Upper lobe of right lung (tissue), 1 donor: ENCODE measurements at places on chromosomes 6 and 20.

- DNase-seq: no peak
These were observed 50.9 kb upstream of the CCDC28A start for GRCh38 chr6:138722425-138723371.

GRCh38 chr20:24608926-24609667 is 139.7 kb downstream of the SYNDIG1 start:
- DNase-seq: no peak

- no peak for DNase-seq
These were observed 204.7 kb upstream of the EXOC2 start for GRCh38 chr6:897528-898207.

GRCh38 chr20:62192635-62193034 is 9.8 kb downstream of the MTG2 start:
- no peak for DNase-seq

DNA sequence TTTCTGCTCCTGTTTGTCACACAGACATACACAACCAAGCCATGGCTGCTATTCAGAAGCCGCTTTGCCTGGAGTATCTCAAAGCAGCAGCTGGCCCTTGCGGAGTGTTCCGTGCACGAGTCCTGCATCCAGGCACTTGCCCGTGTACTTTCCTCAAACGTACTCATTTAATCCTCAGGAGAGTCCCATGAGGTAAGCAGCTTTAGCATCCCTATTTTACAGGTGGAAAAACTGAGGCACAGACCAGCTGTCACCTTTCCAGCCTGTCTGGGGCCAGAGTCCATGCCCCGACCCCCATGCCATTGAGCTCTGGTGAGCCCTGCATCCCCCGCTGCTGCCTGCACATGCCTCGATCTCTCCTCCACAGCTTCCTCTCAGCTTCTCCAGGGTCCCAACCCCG is 130.0 kb downstream of the ERMARD start:
- no peak for DNase-seq

- DNase-seq: no peak
These were observed 209.7 kb downstream of the TRDN start for GRCh38 chr6:123427008-123427407.

- no peak for DNase-seq
These were observed 173.3 kb upstream of the RSPO3 start for GRCh38 chr6:126945150-126945685.

- no peak for DNase-seq
These were observed 912 bp downstream of the EYA4 start for GRCh38 chr6:133241901-133242636.

DNA sequence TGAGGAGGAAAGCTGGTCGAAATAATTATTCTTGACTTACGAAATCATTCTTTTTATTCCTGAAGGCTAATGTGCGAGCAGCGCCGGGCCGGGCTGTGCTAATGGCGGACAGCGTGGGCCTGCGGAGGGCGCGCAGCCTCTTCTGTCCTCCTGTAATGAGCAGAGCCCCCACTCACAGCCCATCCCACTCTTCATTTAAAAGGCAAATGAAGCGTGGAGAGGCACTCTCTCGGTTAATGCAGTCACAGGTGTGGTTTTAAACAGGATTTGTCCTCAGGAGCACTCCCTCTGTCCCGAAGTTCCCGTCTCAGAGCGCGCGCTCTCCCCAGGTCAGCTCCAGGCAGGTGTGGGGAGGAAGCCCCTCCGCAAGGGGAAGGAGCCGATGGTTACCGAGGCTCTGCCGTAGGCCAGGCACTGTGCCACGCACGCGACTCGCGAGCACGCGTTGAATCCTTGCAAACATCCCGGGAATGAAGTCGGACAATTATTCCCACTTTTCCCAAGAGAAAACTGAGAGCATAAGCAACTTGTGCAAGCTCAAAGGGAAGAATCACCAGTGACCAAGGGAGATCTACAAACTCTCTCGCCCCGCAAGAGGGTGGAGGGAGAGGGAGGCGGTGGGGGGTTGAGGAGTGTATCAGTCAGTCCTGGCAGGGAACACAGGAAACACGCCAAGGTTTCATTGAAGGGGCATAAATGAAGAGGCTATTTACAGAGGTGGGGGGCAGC is 35.5 kb upstream of the ZFAND3 start:
- DNase-seq: peak; percentile 71

- no peak for DNase-seq
These were observed 87.2 kb downstream of the THEMIS start for GRCh38 chr6:127813699-127814027.

GRCh38 chr20:21101453-21101931 is 4.7 kb downstream of the LINC00237 start:
- DNase-seq: peak; percentile 65

DNA sequence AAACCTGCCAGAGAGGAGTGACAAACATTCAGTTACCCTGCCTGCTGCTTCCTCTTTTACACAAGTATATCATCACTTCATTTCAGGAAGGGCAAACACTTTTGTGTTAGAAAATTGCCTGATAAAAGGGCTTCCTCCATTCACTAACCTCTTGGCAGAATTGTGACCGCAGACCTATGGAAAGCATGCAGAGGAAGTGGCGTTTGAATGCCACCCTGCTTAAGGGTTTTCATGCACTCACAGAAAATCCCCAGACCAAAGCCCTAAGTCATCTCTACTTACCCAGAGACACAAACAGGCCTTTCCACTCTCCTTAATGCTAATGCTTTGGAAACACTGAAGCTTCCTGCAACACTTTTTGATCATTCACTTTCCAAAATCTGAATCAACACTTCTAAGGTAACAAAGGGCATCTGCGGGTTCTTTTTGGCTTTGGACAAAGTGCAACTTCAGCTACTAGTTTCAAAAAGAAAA is 22.1 kb upstream of the RALGAPA2 start:
- no peak for DNase-seq

GRCh38 chr20:57326667-57327455 is 2.7 kb upstream of the SPO11 start:
- DNase-seq: no peak

DNA sequence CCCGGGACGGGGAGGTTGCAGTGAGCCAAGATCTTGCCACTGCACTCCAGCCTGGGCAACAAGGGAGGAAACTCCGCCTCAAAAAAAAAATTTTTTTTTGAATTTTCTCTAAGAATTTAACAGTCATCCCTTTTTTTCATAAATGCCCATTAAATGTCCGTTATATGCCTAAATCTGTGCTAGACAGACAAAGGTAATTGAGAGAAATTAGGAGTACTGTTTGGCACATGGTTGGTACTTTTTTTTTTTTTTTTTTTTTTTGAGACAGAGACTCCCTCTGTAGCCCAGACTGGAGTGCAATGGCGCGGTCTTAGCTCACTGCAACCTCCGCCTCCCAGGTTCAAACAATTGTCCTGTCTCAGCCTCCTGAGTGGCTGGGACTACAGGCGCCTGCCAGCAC is 1.7 kb downstream of the PCMT1 start:
- DNase-seq: no peak

DNA sequence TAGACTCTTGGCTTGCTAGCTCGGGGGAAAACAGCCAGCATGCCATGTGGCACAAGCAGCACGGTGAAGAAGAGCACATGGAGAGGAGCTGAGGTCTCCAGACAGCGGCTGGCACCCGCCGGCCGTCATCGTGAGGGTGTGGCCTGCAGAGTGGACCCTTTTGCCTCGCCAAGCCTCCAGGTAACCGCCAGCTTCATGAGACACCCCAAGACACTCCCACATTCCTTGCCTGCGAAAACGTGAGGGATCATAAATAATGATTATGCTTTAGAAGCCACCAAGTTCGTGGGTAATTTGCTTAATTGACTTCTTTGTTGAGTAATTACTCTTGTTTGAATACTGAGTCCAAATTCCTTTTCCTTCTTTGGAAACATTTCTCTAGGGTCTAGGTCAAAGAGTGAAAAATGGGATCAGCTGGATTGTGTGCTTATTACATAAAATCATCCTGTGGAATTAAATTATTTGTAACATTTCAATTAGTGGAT is 23.2 kb downstream of the FAM50B start:
- no peak for DNase-seq

GRCh38 chr6:79841577-79842375 is 105.6 kb downstream of the ELOVL4 start:
- no peak for DNase-seq

DNA sequence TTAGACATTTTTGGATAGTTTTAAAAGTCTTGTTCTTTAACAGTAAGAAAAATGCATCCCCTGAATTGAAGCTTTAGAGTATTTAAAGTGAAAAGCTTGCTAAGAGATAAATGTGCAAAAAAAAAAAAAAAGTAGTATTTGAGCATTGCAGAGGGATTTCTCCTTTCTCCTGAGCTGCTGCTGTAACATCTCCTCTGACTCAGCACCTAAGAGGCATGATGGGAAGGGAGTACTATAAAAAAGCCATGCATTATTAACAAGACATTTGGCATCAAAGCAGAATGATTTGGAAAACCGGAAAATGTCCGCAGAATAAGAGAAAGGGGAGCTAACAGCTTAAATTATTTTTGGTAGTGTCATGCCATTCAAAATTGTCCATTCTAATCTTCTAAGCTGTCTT is 27.9 kb downstream of the B4GALT5 start:
- DNase-seq: no peak

DNA sequence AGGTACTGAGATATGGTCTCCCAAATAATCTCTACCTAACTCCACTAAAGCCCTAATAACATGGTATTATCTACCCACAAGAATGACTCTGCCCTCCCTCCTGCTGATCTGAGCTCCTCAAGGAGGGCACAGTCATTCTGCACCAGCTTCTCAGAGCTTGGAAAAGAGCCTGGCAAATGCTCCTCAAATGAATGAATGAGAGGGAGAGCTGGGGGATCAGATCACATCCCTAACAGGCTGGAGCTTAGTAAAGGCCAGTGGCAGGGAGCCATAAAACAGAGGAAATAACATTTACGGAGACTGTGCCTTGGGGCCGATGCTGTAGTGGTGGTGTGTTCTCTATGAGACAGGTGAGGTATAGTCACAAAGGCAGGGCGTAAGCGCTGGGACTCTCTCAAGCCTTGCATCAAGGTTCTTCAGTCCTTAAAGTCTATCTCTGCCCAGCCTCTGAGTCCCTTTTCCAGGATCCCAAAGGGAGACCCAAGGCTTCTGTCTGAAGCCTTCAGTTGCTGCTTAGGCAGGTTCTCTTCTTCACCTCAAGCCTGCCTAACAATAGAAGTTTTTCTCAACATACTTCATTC is 7.2 kb upstream of the NNAT start:
- DNase-seq: no peak

DNA sequence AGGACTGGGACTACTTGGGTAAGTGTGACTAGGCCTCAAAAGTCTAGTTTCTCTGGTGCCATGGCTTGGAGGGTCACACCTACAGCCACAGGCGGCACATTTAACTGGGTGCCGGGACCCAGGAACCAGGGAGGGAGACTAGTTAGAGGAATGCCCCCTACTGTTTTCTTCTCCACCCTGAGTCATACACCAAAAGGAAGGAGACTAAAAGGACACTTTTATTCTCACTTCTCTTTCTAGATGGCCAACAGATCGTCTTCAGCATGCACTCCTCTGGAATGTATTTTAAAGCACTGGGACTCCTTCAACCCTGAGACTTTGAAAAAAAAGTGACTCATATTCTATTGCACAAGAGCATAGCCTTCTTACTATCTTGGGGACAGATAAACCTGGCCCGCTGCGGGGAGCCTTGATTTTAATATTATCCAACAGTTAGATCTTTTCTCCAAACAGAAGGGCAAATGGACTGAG is 33.4 kb downstream of the PLN start:
- DNase-seq: no peak

DNA sequence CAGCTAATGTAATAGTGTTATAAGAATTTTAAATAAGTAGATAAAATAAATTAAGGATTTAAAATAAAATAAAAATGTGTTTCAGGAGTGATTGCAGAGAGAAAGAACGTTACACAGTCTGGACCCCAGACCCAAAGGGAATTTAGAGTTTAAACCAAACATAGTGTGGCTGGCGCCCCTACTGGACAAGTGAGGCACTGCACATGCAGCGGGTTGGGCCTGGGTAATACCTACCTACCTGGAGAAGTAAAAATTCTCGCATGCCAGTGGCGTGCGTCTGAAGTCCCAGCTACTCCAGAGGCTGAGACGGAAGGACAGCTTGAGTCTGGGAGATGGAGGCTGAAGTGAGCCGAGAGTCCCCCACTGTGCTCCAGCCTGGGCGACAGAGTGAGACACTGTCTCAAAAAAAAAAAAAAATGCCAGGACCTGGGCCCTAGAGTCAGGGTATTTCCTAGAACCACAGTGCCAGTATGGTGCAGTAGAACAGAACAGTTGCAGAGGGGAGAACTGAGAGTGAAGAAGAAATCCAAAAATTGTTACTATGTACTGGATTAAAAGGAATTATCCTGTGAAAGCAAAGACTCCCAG is 71.4 kb upstream of the TCF21 start:
- no peak for DNase-seq

DNA sequence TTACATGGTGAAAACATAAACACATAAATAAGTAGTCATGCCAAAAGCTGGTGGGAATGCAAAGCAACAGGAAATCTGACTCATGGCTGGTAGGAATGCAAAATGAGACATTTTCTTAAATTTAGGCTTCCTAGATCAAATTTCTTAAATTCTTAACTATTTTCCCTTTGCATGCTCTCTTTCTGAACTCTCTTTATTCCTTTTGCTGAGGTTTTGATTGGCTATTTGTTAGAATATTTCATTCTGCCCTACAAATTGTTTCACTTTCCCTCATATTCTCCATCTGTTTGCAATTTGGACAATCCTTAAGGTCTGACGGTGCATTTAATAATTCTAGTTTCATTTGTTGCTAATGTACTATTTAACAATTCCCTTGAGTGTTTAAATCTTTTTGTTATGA is 437.5 kb upstream of the RGS17 start:
- DNase-seq: no peak

DNA sequence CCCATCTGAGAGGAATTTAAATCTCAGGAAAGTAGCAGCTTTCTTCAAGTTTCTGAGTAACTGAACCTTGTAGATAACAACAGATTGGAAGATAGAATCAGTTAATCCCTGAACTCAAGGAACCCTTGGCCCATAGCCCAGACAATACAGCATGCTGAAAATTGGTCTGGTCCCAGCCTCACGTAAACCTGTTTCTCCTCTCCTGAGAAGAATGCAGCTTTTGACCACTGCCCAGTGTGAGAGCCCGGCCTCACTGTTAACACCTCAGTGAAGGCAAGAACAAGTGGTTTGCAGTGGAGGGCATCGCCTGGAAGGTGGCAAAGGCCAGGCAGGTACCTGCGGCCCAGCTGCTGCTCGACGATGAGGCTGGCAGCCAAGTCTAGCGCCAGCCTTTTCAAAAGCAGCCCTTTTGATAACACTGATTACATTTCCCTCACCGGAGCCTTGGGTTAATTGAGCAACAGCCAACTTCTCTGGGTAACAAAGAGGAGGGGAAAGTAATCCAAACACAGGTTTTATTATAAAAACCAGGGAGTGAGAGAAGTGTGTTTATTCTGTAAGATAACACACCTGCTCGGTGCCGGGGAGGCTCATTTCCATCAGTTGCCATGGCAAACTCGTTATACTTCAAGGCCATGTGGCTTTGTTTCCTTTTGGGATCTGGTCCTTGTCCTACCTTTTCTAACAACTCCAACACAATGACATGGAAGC is 54.0 kb downstream of the TRAF3IP2 start:
- DNase-seq: peak; percentile 77

DNA sequence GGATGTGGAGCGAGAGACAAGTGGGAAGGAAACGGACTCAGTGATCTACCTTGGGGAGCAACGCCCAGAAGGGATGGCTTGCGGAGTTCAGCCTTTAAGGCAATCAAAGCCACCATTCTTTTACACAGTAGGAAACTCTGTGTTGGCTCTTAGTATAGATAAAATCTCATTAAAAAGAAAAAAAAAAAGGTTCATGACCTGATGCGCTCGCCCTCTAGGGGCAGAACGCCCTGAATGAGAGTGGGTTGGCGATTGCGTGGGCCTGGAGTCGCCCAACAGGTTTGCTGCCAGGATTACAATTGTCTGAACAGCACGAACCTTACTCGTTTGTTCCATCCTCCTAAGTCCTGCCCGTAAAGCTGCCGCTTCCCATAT is 1.2 kb downstream of the TPD52L1 start:
- DNase-seq: peak; percentile 78
